ENCODE measurements at places on chromosomes 2 and 18.

DNA sequence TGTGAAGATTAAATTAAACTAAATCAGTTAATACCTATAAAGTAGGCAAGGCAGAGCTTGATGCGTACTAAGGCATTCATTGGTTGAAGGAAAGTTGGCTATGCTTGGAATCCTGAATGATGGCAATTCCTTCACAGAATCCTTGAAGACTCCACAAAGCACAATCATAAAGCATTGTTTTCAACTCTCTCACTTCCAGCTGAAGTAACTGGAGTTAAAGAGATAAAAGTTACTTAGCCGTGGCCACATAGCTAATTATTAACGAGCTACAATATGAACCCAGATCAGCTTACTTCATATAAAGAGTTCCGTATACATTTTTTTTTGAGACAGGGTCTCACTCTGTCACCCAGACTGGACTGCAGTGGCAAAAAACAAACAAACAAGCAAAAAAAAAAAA, 483.9 kb upstream of the DDX18 start:
- no peaks in the 10 kb centered on the region for H3K4me1 ChIP-seq
- no peak overlapping the region for H3K4me3 ChIP-seq
- no peaks in the 10 kb centered on the region for H3K27me3 ChIP-seq
- no peak overlapping the region for H3K27ac ChIP-seq
- H3K36me3 ChIP-seq: no peaks in the 10 kb centered on the region
- no peak for DNase-seq

DNA sequence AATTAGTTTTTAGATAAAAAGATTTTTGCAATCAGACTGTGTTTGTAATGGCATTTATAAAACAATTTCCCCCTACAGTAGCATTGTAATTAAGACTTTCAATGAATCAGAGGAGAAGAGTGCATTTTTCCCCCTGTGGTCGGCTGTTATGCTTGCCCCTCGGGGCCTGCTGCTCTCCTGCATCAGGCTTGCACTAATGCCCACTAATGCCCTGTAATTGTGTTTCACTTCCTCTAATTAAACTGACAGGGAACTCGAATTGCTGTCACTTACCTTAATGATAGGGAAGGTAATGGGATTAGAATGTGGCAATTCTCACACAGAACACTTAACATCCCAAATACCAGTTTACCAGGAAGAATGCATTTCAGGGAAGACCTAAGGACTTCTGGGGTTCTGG, 61.2 kb upstream of the LRRTM1 start:
- no peaks in the 10 kb centered on the region for H3K36me3 ChIP-seq
- no peaks in the 10 kb centered on the region for H3K4me1 ChIP-seq
- no peak overlapping the region for H3K4me3 ChIP-seq

DNA sequence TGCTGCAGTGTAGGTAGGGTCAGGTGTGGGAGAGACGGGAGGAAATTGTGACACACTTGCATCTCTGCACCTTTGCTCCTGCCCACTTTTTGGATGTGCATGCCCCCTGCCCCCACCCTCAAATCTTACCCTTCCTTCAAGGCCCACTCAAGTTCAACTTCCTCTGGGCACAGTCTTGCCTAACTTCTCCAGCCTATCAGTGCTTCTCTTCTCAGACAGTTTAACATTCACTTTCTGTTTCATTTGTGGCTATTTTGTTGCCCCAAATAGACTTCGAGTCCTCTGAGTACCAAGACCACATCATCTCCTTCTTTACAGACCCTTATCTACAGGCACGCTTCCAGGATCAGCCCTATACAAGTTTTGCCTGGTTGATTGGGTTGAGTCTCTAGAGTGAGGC, 2.7 kb downstream of the ST8SIA5 start:
- H3K27me3 ChIP-seq: peaks cover 48% of the 10 kb centered on the region
- H3K36me3 ChIP-seq: no peaks in the 10 kb centered on the region
- peaks cover 14% of the 10 kb centered on the region for H3K4me1 ChIP-seq
- no peak for DNase-seq
- no peak overlapping the region for H3K4me3 ChIP-seq

DNA sequence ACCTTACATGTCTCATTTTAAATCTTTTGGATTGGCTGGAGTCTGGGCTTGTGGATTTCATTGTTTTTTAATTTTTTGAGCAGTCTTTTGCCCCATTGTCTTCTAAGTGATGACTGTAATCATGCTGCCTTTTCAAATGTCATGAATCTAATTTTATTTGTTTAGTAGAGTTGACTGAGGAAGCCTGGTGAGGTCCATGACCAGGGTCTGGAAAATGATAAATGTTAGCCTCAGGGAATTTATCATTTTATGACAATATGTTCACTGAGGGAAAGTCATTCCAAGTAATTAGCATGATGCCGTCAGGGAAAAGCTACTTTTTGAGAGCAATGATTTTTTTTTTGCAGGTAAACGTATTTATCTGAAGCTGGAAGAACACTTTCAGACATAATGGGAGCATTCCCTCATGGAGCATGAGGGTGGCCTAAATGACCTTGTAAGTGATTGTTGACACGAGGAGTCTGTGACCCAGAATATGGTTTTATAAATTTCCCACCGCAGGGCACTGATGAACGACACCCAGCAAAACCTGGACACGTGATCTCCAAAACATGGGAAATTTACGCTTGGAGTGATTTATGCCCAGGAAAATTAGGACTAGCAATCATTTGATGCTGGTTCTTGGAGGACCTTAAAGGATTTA, 155.3 kb upstream of the NABP1 start:
- H3K27ac ChIP-seq: no peak overlapping the region
- no peaks in the 10 kb centered on the region for H3K4me1 ChIP-seq
- H3K4me3 ChIP-seq: no peak overlapping the region
- DNase-seq: no peak
